HEK293T (cell line): ENCODE measurements at places on chromosomes 1 and 21.

DNA sequence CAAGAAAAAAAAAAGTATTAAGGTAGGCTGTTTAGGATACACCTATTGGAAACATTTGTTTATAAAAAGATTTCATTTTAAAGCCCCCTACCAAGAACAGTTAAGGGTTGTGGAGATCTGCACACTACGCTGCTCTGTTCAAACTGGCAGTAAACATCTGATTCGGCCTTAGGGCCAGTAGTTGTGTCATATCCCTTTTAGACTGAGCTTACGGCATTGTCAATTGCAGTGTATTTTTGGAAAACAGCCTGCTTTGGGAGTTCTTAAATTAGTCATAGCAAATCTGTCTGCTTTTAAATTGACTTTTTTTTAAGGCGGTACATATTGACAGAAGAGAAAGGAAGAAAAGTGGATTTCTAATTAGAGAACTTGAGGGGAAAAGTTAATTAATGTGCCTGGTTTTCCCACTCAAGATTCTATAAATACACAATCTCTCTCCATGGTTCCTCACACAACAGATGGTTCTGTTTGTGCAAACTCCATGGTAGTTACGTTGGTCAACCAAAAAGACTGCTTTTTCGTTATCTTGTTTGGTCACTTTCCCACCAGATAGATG is 1.7 kb upstream of the ELK4 start:
- no peak for DNase-seq

GRCh38 chr1:191984856-191985255 is 173.4 kb upstream of the RGS18 start:
- no peak for DNase-seq

- DNase-seq, result no peak
Measured at GRCh38 chr1:33017175-33017574, 19.5 kb downstream of the AK2 start.

GRCh38 chr1:233639611-233640010 is 25.7 kb downstream of the KCNK1 start:
- DNase-seq, result no peak

GRCh38 chr1:115242543-115242942 is 95.5 kb downstream of the NGF start:
- no peak for DNase-seq

DNA sequence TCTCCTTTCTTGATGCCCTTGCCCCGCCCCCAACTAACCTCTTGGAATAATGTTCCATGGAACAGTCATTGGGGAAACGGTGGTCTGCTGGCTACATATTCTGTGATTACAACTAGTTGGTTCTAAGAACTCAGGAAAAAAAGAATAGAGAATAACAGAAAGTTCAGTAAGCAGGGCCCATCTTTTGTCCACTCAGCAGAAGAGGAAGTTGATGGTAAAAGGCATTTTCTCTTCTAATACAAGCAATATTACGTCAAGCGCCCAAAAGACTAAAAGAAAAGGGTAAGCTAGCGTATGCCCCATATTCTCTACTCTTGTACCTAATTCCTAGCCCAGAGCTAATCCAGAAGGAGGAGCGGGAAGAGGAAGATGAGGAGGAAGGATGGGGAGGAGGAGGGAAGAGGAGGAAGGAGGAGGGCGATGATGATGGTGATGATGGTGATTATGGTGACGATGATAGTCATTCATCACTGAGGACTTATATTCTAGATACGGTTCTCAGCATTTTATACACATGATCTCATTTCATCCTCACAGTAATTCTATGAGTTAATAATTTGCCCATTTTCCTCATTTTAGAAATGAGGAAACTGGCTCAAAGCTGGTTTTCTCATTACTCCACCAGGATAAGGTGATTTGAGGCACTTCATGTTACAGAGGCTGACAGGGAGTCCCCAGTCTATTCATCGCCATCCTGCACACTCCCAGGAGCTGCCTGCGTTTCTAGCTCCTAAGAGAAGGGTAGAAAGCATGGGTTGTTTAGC is 76.6 kb upstream of the EFHD2 start:
- DNase-seq, result no peak

DNA sequence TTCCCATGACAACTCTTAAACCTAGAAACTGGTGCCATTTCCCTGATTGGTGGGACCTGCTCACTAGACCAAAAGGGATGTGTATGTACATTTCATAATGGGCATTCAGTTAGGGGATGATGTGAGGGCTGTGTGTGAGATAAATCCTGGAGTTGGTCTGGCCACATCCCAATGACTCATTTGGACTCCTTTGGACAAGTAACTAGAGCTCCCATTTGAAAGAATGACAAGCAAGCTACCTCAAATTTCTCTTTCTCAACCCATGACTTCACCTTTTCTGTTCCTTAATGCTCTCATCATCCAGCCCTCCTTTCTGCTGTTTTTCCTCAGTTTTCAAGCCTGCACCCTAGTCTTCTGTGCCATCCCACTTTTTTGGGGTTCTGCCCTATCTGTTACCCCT is 27.9 kb downstream of the EBNA1BP2 start:
- DNase-seq, result no peak

DNA sequence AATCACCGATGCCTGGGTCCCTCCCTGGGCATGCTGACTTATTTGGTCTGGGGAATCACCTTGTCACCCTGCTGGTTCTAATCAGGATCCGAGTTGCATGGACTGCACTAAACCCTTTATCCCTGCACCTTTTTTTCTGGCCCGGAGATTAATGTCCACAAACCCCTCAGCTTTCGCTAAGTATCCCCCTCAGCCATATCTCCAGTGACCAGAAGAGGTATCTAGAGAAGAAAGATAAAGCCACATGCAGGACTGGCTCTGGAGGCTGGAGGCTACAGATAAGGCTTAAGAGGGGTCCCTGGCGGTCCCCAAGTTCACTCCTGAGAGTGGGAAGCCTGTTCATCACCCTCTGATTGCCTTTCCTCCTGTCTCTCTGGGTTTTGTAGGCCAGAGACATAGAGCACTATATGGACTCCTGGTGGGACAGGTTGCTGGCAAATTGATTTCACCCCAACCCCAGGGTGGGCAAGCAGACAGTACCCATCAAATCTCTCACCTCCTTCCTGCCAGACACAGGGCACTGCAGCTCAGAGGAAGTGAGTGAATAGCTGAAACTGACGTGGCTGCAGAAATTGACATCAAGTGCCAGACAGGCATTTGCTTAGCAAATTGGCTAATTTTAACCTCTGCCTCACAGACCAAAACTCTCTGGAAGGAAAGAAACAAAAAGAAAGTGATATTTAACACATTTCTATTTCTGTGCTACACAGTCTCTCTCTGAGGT is 38.8 kb downstream of the HMGB4 start:
- no peak for DNase-seq

GRCh38 chr1:213464786-213465460 is 413.9 kb downstream of the RPS6KC1 start:
- DNase-seq, result no peak

DNA sequence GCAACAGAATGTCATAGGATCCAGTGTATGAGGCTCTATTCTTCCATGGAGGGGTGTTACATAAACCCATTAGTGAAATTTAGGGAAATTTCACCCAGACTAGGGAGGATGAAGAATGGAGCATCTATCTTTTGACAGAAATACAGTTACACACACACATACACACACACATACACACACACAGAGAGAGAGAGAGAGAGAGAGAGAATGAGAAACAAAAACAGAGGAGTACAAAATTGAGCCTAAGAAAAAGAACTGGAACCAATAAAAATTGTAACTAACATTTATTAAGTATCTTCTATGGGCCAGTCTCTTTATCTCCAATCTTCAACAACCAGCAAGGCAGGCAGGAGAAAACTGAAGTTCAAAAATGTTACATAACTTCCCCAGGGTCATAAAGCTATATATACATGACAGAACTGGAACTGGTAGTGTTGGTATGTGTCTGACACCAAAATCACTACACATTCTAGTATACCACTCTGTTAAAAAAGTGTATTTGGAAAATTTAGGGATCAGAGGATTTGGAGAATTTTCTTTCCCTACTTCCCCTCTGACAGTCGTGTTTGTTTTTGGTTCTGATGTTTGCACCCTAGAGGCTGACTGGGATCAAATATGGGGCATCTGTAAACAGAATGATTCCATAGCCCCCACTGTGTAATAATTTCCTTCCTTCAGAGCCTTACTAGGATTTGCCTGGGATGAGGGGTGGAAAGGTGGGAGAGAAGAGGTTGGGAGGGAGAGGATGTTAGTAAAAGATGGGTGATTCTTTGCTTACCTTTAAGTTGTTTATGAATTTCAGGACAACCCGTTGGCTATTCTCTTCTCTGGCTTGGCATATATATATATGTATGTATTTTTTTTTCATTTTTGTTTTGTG is 1.0 kb upstream of the ZFYVE9 start:
- no peak for DNase-seq

GRCh38 chr1:56578963-56579875 is at the start of gene PLPP3:
TSS of gene PLPP3 (minus strand) at chr1:56579563. CDS start at chr1:56579016, 547 bp downstream.
- DNase-seq, result peak; percentile 85

DNA sequence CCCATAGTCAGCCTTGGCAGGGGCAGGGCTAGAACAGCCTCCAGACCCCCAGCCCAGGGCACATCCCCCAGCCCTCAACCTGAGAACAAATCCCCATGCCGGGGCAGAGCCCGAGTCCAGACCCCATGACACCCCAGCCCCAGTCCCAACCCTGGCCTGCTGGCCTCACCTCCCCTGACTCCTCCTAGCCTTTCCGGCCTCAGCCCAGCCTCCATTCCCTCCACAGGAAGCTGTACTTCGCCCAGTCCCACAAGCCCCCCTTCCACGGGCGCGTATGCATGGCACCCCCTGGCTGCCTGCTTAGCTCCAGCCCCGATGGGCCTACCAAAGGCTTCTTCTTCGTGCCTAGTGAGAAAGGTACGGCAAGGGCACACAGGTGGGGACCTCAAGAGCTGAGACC is 50.4 kb downstream of the DISP3 start:
- no peak for DNase-seq

DNA sequence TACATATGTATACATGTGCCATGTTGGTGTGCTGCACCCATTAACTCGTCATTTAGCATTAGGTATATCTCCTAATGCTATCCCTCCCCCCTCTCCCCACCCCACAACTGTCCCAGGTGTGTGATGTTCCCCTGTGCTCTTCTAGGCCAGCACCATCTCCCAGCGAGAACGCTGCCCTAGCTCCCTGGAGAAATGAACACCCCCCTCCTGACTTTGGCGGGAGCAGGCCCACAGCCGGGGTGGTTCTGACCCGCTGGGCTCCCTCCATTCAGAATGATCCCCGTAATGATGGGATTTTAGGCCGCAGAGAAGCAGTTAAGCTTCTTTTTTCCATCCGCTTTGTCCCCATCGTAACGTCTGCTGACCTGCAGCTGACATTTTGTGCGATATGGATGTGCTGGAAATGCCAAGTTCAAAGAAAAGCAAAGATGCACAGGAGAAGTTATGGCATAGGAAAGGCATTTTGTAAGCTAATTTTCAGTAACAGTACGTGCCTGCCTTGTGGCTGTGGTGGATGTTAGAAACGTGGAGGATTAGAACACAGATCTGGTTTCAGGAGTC is 39.3 kb downstream of the ELK4 start:
- no peak for DNase-seq

DNA sequence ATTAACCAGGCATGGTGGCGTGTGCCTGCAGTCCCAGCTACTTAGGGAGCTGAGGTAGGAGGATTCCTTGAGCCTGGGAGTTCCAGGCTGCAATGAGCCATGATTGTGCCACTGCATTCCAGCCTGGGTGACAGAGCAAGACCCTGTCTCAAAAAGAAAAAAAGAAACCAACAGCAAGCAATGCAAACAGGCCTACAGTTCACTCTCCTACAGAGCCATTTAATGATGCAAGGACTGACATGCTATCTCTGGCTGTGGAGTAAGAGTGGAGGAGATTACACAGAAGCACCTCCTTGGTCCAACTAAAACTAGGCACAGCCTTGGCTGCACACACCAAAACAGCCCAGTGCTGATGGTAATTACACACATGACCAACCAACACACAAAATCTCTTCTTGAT is 127.5 kb upstream of the SOD1 start:
- DNase-seq, result no peak

DNA sequence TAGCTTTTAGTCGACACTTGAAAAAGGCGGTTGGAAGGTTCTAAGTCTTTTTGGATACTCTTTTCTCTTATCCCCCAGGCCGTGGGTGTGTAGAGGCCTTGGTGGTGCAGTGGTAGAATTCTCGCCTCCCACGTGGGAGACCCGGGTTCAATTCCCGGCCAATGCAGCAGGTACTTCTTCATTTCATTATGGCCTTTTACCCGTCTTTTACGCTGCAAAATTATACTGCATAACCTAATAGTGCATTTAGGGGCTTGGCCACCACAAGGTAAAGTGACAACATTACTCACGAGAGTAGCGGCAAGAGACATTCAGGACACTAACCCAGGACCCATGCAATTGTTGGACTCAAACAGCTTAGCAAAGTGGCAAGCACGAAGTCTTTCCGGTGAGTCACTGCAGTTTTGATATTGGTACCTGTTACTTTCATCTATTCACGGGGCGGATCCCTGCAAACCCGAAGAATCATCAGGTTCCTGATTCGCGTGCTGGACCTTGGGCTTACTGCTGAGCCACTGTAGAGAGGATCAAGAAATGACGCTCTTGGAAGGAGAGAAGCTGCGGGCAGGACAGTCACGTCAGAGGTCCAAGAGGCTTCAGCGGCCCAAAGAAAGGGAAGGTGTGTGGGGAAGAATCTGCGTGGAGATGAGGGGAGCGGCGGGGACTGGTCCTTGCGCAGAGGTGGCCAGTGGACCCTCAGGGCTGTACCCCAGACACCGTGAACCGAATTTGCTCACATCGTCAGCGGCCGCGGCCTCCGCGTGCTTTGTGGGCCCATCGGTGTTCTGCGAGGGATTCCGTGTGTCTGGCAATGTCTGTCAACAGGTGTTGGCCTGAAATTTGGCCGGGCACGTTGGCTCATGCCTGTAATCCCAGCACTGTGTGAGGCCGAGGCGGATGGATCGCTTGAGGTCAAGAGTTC is 12.9 kb upstream of the RNU1-4 start:
- DNase-seq, result peak; percentile 10

- no peak for DNase-seq
Measured at GRCh38 chr1:47584249-47584648, 146.4 kb downstream of the FOXD2 start.

GRCh38 chr1:7491818-7492173 is 279.3 kb upstream of the VAMP3 start:
- no peak for DNase-seq

- DNase-seq, result no peak
Measured at GRCh38 chr21:44537930-44538911, 1.8 kb downstream of the KRTAP10-1 start.

GRCh38 chr1:216422821-216423520 is at the start of gene USH2A:
TSS of gene USH2A (minus strand) at chr1:216423448. CDS start at chr1:216422336, 1,112 bp downstream.
- no peak for DNase-seq

DNA sequence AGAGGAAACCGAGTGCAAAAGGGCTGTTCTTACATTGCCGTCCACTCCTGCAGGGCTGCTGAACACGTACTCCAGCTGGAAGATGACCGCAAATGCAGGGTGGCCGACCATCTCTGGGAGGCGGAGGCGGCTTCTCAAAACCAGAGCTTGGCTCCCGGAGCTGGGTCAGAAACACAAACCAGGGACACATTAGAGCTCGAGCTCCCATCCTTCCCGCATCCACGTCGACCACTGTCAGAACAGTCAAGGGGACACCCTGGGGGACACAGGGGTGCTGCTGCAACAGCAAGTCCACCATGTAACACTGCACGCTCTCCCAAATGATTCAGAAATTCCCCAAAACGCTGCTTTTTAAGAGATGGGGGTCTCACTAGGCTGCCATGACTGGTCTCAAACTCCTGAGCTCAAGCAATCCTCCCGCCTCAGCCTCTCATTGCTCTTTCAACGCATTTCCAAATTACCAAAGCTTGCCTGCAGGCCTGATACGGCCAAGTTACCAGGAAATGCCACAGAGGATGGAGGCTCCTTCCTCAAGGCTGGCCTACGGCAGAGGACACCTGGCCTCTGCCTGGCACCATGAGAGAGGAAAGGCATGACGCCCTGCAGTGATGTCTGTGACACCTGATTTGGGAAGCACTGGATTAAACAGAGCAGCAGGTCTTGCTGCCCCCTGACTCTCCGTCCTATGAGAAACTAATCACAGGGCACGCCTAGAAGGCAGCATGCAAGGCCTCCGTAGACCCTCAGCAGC is 45.0 kb downstream of the NPHP4 start:
- no peak for DNase-seq
